ENCODE measurements at places on chromosomes 6 and 20. TPM values are rescaled to one million over a fixed set of nuclear protein-coding genes. Genes with fewer than 3 reads are reported as not detected.

The SLC26A8 gene
- not detected for total RNA-seq

The IRAK1BP1 gene
- 1.6 TPM for total RNA-seq

The SYNDIG1 gene
- not detected for total RNA-seq

The BMP5 gene
- total RNA-seq, result not detected

The HLA-DMB gene
- 0.25 TPM for total RNA-seq

The CD24 gene
- 0.38 TPM for total RNA-seq

The CYP24A1 gene
- total RNA-seq, result not detected

The CDYL gene
- total RNA-seq, result 20.8 TPM

The CD164 gene
- 122 TPM for total RNA-seq

The C4B gene
- 0.77 TPM for total RNA-seq

The RAE1 gene
- total RNA-seq, result 22.6 TPM

The FITM2 gene
- total RNA-seq, result 6.3 TPM

The AKIRIN2 gene
- 13.6 TPM for total RNA-seq

The CD109 gene
- 9.2 TPM for total RNA-seq

The ADA gene
- 29.8 TPM for total RNA-seq

The TRIM15 gene
- not detected for total RNA-seq

The BFSP1 gene
- 2.0 TPM for total RNA-seq

The BPIFB1 gene
- total RNA-seq, result not detected

The CST4 gene
- not detected for total RNA-seq

The FBXO30 gene
- total RNA-seq, result 11.4 TPM

The GGTLC1 gene
- not detected for total RNA-seq

The CSNK2A1 gene
- total RNA-seq, result 76.4 TPM

The LY6G6C gene
- not detected for total RNA-seq

The CDSN gene
- under 0.01 TPM for total RNA-seq

The DAAM2 gene
- 0.13 TPM for total RNA-seq

The IP6K3 gene
- total RNA-seq, result not detected

The KIZ gene
- total RNA-seq, result 3.7 TPM

The SLC22A3 gene
- not detected for total RNA-seq
